ENCODE measurements at places on chromosomes 16 and 17.

DNA sequence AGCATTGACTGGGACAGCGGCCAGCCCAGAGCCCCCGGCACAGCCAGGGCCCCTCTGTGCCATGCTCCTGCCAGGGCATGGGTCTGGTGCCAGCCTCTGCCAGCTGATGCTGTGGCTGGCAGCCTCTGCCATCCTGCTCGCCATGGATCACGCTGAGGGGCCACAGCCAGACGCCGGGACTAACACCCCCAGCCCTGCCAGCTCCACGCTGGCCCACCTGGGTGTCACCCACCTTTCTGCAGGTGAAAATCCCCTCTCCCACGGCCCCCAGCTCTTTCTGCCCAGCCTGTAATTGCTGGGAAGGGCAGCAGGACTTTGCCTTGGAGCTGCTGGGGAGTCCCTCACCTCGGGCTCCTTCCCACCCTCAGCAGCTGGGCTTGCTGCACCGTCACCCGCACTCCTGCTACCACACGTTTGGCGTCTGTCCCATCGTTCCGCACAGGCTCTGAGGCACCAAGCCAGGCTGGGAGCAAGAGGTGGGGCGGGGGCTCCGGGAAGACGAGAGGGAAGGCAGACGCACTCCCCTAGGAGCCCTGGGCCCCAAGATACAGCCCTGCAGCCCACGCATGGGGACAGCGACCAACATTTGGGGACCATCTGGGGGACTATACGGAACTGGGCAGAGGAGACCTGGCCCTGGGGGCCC is 42.0 kb upstream of the ACSF3 start:
- no peak for DNase-seq

DNA sequence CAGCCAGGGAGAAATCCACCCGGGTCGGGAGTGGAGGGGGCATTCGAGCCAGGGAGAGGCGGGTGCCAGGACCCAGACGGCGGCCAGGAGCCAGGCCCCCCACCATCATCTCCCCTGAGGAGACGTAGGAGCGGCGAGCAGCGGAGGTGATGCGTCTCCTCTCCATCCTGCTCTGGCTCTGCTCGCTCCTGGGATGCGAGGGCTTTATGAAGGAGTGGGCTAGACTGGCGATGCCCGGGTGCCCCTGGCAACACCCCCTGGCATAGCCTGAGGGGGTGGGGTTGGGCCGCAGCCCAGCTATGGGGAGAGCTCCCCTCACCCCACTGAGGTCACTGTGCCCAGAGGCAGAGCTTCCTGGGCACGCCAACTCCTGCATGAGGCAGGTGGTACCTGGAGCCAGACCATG is at the start of gene GFAP:
TSS of gene GFAP (minus strand) at position 180 of the 406 bp plus-strand sequence. CDS start at position 166, 14 bp downstream.
- no peak for DNase-seq

GRCh38 chr17:39173080-39173479 is 7.1 kb upstream of the ARL5C start:
- DNase-seq, result no peak

GRCh38 chr17:74464730-74465377 is 1.6 kb upstream of the CD300A start:
- DNase-seq, result no peak

DNA sequence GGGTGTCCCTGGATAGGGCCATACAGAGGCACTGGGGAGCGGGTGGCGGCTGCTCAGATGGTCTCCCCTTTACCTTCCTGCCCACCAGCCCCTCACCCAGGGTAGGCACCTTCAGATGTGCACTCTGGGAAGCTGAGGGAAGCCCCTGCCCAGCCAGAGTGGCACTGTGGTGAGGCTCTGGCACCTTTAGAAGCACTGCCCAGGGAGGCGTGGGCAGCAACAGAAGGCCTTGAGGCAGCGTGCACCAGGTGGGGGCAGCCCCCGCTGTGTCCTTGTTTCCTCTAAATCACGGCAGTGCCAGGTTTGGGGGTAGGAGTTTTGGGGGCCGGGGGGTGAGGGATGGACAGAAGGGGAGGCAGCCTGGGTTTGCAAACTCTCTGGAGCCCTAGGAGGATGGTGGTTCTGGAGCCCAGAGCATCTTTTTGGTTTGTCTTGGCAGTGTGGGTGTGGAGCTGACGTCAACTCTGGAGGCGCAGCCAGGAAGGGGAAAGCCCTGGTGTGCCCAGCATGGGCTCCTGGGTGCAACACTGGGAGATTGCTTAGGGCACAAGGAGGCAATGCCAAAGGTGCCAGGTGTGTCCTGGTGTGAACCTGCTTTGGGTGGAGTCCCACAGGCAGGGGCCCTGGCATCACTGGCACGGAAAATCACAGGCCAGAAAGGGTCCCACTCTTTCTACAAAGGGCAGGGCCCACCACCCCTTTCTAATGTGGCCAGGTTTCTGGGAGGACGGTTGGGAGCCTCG is 23.1 kb upstream of the CDC42EP4 start:
- no peak for DNase-seq

DNA sequence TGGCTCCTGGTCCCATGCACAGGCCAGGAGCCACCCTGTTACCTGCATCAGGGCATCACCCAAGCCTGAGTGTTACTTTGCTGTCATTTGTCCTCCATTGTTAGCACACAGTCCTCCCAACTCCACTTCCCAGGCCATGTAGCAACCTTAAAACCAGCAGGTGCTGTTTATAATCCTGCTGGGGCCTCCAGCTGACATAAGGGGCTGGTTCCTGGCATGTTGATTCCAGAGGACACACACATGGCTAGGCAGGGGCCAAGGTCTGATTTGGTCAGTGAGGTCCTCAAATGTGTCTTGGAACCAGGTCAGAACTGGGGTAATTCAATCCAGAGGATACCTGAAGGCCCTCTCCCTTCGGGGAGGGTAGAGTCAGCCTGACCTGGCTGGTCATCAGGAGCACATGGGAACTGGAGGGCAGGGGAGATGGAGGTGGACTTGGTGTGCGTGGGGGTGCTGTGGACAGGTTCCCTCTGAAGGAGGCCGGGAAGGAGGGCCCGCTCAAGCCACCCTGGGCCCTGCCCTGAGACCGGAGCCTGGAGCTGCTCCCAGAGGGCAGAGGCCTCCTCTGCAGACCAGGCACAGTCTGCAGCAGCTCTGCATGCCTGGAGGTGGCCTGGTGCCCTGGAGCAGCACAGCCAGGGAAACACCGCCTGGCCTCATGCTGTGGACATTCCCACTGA is 6.6 kb downstream of the ADORA2B start:
- no peak for DNase-seq

- DNase-seq, result no peak
Observed at GRCh38 chr16:87198328-87198832, 118.8 kb downstream of the C16orf95 start.

DNA sequence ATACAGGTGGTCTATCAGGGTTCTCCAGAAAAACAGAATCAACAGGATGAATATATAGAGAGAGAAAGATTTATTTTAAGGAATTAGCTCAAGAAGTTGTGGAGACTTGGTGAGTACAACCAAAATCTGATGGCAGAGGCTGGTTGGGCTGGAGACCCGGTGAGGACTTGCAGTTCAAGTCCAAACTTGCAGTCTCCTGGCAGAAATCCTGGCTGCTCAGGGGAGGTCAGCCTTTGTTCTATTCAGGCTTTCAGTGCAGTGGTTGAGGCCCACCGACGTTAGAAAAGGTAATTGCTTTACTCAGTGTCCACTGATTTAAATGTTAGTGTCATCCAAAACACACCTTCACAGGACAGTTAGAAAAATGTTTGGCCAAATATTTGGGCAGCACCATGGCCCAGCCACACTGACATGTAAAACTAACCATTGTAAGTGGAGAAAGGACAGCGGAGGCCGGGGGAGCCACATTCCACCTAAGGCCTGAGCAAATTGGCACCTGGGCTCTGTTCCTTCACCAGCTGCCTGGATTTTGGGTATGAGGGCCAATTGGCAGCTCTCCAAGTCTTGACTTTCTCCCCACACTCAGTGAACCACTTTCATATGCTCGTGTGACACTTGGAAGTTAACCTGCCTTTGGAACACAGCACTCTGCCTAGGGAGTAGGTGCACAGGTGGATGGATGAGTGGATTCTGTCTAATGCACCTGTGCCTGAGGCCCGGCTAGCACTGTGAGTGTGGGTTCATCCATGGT is 54.7 kb downstream of the CACNG5 start:
- no peak for DNase-seq

DNA sequence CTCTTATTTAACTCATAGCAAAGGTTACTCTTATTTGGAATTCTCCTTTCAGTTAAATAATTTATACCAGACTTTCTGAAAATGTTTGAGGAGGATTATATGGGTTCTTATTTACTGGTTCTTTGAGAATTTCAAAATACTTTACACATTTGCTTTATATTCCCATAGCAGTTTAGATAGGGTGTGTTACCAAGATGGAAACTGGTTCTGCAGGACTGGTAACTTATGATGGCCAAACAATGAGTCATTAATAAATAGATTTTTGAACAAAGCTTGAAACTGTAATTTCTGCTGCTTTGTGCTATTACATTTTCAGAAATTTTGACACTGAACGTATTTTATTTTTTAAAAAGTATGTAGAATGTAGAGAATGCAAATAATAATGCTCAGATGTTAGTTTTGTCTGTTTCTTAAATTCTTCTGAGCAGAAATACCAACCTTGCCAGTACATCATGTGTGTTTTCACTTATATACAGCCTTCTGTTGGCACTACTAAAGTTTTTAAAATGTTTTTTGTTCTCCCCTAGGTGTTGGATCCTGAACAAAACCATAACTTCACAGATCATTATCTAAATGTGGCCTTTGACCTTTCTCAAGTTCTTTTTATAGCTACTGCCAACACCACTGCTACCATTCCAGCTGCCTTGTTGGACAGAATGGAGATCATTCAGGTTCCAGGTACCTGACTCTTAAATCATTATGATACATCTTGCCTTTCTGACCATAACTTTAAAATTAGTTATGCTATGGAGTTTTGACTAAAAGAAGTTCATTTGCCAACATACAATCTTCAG is 48.3 kb upstream of the ABCC11 start:
- DNase-seq, result no peak

GRCh38 chr16:81700071-81700779 is 78.9 kb upstream of the PLCG2 start:
- no peak for DNase-seq

Data from stimulated activated CD4-positive, alpha-beta T cell treated with anti-CD3 and anti-CD28 coated beads, TNF-alpha, amount 100 ng/mL, for 1 hour (primary cell).